Body of pancreas (tissue), 4 donors: ENCODE measurements at places on chromosomes 5 and 9.

DNA sequence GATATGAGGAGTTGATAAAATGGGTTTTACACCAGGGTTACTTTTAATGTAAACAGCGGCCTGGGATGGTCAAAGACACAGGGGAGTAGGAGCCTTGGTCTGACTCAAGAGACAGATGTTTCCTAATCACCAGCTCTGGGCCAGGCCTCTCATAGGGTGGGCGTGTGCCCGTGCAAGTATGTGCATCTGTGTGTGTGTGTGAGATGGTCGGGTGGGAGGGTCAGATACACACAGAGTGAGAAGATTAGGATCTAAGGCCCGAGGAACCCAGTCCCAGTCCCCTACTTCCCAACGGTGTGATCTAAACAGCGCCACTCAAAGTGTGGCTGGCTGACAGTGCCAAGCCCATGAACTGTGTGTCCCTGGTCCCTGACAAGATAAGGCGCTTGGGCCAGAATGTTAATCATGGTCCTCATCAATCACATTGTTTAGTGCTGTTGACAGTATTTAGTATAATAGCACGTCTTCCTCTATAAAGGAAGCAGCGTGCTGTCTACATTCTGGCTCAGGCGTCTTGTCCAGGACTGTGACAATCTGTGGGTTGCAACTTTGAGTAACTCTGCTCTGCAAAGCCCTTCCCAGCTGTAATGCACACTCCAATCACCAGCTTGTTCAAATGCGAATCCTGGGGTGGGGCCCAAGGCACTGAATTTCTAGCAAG, 173.7 kb downstream of the DAB2IP start:
- DNase-seq: no peak

- no peak for DNase-seq
Observed at GRCh38 chr5:59521476-59521875, 372.1 kb downstream of the PDE4D start.

- DNase-seq: peak; percentile 12
Observed at GRCh38 chr5:548256-548655, 24.0 kb upstream of the SLC9A3 start.

- no peak for DNase-seq
Observed at GRCh38 chr9:95090023-95090791, 227.3 kb downstream of the FANCC start.

DNA sequence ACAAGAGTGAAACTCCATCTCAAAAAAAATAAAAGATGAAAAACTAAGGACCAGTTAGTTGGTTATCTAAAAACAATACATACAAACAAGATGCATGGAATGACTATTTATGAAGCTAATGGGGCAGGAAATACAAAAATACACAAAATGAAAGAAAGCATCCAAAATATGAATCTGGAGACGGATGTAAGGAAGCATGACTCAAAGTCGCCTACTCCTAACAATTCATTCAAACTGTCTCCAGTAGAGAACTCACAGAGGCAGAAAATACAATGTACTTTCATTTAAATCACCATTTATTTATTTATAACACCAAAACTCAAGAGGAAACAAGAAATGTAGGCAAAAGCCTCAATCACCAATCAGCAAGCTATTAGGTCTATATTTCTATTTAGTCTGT, 68.4 kb downstream of the SCAI start:
- no peak for DNase-seq

GRCh38 chr9:105389796-105390195, 58.0 kb upstream of the FSD1L start:
- no peak for DNase-seq

- DNase-seq: no peak
Observed at GRCh38 chr5:108367679-108368334, 14.1 kb downstream of the FBXL17 start.

GRCh38 chr9:20683351-20684034, 566 bp upstream of the FOCAD start:
- DNase-seq: peak; percentile 46

- no peak for DNase-seq
Observed at GRCh38 chr5:74371621-74372020, 268.9 kb downstream of the ENC1 start.

- peak; percentile 60 for DNase-seq
Observed at GRCh38 chr9:136675477-136676296, 11.6 kb downstream of the AGPAT2 start.

DNA sequence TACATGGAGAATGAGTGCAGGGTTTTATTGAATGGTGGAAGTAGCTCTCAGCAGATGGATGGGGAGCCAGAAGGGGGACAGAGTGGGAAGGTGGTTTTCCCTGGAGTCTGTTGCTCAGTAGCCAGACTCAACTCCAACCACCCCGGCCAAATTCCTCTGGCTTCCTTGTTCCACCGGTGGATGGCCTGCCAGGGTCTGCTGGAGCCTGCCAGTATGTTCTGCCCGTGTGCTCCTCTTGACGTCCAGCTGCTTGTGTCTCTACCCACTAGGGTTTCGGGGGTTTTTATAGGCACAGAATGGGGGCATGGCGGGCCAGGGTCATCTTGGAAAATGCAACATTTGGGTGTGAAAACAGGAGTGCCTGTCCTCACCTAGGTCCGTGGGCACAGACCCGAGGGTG, 51.4 kb upstream of the KLF9 start:
- no peak for DNase-seq

- no peak for DNase-seq
Observed at GRCh38 chr5:142853682-142854081, 83.5 kb downstream of the ARHGAP26 start.

- no peak for DNase-seq
Observed at GRCh38 chr9:126569036-126569435, 44.7 kb upstream of the LMX1B start.

DNA sequence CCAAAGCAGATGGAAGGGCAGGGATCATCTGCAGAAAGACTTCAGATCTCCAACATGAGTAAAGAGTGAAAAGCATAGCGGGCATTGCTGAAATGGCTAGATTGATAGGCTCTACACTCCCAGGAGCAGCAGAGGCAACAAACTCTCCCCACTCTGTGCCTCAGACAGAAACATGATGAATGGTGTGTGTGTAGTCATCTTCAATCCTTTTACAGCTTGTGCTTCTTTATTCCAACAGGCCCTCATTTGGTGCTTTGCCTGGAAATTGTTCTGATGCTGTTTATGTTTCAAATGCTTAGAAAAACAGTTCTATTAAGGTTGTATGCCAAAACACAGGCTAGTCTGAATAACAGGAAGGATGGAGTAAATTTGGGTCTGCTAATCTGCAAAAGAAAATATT, 176.2 kb downstream of the DMRTA1 start:
- no peak for DNase-seq

DNA sequence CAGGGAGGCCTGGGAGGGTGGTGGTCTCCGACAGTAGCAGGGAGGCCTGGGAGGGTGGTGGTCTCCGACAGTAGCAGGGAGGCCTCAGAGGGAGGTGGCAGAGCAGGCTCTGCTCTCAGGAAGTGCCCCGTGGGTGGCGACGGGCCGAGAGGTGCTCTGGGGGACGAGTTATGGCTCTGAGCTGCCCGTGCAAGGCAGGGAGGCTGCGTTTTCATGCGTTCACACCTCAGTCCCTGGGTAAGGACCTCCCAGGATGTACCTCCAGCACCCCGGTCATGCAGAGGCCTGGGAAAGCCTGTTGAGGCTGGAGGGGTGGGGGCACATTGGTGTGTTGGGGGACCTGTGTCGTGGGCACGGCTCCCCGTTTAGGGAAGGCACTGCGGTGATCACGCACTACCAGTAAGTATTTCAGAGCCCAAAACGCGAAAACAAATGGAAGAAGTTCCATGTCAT, 37.4 kb upstream of the CLPTM1L start:
- DNase-seq: no peak

DNA sequence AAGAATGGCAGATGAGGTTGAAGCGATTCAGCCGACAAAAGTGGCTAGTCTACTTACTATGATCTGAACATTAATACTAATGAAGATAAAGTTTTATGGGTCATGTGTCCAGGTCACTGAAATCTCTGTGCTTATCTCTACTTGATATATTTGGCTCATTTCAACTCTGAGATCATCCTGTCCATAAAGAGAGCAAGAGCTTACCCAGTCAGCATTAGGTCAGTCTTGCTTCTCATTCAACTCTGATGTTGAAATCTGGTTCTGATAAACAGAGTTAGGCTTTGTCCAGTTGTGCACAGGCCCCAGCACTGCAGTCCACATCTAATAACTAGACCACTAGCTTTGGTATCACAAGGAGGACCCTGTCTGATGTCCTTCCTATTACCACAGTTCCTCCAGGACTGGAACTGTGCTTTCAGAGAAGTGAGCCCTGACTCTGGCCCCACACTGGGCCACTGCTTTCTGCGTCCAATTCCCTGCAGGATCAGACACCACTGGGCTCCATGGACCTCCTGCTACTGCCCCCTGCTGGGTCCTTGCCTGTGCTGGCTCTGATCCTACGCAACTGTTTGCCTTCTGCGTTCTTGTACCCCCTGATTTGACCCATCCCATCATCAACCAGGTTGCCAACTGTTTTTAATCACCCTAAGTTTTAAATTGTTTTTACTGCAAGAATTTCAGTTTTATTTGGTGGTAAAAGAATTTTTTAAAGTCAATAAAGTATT, 23.7 kb upstream of the FAM120A start:
- peak; percentile 36 for DNase-seq

- peak; percentile 48 for DNase-seq
Observed at GRCh38 chr5:95631991-95632675, 12.2 kb downstream of the GPR150 start.

- no peak for DNase-seq
Observed at GRCh38 chr9:28735738-28736342, 1162.6 kb upstream of the C9orf72 start.
